ENCODE measurements at places on chromosomes 11 and 22.

- no peak for DNase-seq
Measured at GRCh38 chr11:111462329-111462728, 49.9 kb downstream of the BTG4 start.

DNA sequence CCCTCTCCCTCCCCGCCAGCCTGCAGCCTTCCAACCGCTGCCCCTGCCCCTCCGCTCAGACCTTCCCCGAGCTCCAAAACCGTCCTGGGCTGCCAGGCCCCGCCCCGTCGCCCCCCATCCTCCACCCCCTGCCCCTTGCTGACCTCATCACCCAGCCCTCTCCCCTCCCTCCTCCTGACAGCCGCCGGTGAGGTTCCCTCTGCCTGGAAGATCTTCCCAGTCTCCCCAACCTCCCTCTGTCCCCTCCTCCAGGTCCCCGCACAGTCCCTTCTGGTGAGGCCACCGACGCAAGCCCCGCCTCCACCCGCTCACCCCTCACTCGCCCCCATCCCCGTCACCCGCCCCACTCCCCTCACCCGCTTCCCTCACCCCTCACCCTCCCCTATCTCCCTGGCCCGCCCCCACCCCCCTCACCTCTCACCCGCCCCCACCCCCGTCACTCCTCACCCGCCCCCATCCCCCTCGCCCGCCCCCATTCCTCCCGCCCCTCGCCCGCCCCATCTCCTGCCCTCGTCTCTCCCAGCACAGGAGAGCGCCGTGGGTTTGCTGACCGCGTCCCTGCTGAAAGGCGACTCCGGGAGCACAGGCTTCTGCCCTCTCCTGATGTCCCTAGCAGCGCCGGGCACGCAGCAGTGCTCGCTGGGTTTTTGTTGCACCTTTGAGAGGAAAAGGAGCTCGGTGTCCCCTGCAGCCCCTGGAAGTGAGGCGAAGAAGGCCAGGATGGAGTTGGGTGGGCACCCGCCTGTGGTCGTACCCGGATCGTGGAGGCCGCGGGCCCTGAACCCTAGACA, 16.4 kb upstream of the UPK3A start:
- no peak for DNase-seq

GRCh38 chr11:12482839-12483238, 105.5 kb downstream of the PARVA start:
- no peak for DNase-seq

- peak; percentile 38 for DNase-seq
Measured at GRCh38 chr11:62593434-62594044, 2.2 kb upstream of the TUT1 start.

- no peak for DNase-seq
Measured at GRCh38 chr22:46027211-46028105, 50.5 kb upstream of the WNT7B start.

GRCh38 chr11:10125522-10126133, 168.4 kb downstream of the SBF2 start:
- DNase-seq, result no peak
